Head of caudate nucleus (tissue), 42 donors: ENCODE measurements at places on chromosomes 1 and 21.

DNA sequence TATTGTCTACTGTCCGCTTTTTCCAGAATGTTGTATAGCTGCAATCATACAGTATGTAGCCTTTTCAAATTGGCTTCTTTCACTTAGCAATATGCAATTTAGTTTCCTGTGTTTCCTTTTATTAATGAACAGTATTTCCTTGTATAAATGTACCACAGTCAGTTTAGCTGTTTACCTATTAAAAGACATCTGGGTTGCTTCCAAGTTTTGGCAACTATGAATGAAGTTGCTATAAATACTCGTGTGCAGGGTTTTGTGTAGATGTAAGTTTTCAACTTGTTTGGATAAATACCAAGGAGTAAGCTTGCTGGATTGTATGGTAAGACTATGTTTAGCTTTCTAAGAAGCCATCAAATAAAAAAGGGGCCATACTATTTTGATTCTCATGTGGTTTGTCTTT is 24.4 kb upstream of the KCNJ6 start:
- no peak for DNase-seq

DNA sequence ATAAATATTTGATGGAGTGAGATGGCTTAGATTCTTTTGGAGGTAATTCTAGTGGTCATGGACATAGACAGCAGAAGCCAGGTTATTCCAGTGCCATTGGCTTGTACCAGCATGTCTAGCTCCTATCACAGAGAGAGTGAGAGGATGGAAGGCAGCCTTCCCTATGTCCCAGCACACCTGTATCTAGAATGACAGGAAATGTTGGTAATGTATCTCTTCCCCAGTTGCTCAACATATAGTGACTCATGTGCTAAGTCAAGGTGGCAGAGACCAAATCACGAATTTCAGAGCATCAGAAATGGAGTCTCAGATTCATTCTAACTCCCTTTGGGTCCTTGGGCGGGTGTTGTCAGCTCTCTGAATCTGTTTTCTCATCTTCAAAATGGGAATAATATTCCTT is 28.4 kb downstream of the METTL13 start:
- DNase-seq, result no peak

GRCh38 chr1:22710701-22711049 is at the start of gene EPHB2:
TSS of gene EPHB2 (plus strand) at chr1:22710839. CDS start at chr1:22710983, 144 bp downstream.
- peak; percentile 70 for DNase-seq

- DNase-seq, result no peak
Observed at GRCh38 chr21:46661642-46662366, 26.3 kb downstream of the PRMT2 start.

GRCh38 chr1:182720463-182720862 is 36.1 kb upstream of the RGS8 start:
- no peak for DNase-seq

GRCh38 chr1:69738458-69739250 is 170.9 kb downstream of the LRRC7 start:
- no peak for DNase-seq

DNA sequence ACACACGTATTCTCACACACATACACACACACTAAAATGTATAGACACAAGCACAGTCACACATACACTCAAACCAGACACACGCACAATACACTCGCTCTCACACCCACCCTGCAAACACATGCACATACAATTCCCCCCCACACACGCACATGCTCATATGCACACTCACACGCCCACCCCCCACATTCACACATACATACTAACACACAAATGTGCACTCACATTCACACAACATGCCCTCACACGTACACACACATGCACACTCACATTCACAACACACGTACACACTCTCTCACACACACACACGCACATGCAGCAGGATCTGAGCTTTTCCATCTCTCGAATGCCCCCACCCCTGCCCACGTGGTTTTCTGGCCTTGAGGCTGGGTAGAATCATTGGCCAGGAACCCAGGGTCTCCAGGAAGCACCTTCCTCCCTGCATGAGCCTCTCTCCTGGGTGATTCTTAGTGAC is 589.7 kb downstream of the PTPRU start:
- no peak for DNase-seq

DNA sequence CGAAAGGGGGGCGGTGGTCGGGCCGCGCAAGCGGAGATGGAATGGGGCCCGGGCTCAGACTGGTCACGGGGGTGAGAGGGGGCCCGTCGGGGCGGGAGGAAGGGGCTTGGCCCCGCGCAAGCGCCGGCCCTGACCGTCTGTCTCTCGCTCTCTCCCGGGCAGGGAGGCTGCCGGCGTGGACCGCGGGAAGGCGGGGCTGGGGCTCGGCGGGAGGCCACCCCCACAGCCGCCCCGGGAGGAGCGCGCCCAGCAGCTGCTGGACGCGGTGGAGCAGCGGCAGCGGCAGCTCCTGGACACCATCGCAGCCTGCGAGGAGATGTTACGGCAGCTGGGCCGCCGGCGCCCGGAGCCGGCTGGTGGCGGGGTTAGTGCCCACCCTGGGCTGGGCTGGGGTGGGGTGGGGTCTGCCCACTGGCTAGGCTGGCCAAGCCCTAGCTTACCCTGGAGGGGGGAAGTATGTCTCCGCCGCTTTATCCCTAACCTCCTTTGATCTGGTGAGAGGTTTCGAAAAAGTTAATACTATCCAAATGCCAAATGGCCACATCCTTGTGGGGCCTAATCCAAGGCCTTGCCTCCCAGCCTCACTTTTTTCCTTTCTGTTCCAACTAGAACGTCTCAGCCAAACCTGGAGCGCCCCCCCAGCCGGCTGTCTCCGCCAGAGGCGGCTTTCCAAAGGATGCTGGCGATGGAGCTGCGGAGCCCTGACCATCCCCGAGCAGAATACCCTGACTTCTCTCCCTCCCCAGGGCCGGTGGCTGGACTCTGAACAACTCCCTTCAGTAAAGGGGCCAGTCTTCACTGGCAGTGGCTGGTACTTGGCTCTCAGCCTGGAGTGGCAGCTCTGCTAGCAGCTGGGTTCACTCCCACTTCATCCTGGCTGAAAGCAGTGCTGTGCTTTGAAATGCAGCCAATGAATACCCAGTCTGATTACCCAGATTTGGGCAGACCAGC is 636 bp upstream of the YRDC start:
- DNase-seq, result peak; percentile 88

- DNase-seq, result no peak
Observed at GRCh38 chr21:35748678-35749314, 311.5 kb downstream of the SETD4 start.

GRCh38 chr1:148318904-148319242 is 164.2 kb downstream of the PPIAL4G start:
- DNase-seq, result no peak

DNA sequence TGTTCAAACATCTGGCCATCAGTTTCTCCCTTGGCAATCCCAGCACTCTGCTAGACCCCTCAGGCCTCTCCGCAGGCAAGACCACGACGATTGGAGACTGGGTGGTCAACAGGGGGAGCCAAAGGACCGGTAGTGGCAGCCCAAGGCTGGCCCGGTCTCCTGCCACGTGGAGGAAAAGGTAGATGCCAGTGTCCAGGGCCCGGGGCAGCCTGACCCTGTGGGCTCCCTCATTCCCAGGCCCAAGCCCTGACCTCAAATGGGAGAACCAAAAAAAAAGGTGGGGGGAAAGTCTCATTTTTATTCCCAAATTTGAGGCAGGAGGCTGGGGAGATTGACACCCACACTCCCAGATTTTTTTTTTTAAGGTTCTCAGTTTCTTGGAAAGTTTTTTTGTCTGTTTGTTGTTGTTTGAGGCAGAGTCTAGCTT is 24.8 kb downstream of the S100A6 start:
- DNase-seq, result peak; percentile 76

GRCh38 chr1:99218999-99219398 is 45.3 kb upstream of the PLPPR4 start:
- DNase-seq, result no peak

GRCh38 chr1:70874063-70874462 is 173.6 kb downstream of the PTGER3 start:
- DNase-seq, result no peak

- DNase-seq, result no peak
Observed at GRCh38 chr1:179012038-179012437, 13.7 kb upstream of the FAM20B start.

DNA sequence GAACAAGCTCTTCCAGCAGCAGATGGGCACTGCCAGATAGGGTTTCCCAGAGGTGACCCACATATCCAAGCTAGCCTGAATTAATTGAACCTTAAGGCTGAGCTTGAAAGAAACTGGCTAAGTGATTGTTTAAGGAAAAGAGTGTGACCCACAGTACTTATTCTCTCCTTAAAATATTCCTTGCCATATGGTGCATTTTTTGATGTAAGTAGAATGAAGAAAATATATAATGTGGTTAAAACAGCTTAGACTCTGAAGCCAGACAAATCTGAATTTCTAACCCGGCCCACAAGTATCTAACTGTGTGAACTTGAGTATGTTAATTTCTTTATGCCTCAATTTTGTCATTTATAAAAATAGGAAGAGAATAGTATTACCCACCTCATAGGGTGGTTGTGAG is 4.9 kb downstream of the PPP1R8 start:
- DNase-seq, result no peak

DNA sequence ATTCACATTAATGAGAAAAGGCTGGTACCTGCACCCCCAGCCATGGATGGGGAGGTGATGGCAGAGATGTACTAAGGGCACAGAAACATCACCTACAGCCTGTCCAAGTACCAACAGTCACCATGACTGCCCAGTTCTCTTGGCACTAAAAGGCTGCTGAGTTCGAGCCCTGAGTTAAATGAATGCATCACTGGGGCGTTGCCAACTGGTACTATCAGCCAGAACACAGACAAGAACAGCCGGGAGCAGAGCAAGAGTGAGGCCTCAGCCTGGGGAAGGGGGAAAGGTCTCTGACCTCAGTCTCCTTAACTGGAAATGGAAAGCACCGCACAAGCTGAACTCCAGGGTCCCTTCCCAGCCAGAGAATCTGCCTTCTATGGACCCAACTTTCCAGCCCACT is 60.5 kb downstream of the GLIS1 start:
- no peak for DNase-seq

- DNase-seq, result no peak
Observed at GRCh38 chr21:36422279-36423098, 37.3 kb downstream of the CHAF1B start.

DNA sequence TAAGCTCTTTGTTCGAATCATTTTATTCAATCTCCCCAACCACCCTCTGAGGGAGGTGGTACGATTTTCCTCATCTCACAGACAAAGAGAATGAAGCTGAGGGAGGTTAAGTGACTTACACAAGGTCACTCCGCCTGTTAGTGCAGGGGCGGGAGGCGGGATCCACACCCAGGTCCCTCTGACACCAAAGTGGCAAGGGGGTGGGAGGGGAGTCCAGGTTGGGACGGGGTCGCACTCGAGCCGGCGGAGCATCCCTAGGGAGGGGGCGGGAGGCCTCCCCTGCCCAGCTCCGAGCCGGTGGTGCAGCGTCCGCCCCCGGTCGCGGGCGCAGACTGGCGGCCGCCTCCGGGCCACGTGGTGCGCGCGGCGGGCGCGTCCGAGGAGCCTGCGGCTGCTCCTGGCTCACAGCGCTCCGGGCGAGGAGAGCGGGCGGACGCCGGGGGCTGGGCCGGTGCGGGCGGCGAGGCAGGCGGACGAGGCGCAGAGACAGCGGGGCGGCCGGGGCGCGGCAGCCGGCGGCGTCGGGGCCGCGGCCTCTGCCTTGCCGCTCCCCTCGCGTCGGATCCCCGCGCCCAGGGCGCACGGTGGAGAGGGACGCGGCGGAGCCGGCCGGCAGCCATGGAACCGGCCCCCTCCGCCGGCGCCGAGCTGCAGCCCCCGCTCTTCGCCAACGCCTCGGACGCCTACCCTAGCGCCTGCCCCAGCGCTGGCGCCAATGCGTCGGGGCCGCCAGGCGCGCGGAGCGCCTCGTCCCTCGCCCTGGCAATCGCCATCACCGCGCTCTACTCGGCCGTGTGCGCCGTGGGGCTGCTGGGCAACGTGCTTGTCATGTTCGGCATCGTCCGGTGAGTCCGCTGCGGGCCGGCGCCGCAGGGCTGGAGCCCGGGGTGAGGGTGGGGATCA is at the start of gene OPRD1:
Gene OPRD1 (plus strand): TSS at position 405 of the 903 bp plus-strand sequence. CDS start 214 bp downstream, at position 619.
- no peak for DNase-seq

DNA sequence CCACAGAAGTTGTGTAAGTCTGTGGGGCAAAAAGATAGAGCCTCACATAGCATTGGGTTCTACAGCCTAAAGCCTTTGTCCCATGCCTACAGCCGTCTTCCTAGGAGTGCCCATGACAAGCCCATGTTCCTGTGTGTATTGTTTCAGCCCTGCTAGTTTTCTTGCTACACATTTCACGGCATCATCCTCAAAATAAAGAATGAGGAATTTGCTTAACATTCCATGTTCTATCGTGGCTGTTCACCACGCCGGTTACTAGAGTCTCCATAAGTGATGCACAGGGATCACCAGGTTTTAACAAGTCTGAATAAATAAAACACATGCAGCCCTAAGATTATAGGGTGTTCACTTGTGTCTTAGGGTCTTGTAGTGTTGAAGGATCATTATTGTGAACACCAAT is 87.4 kb upstream of the NGF start:
- no peak for DNase-seq

- no peak for DNase-seq
Observed at GRCh38 chr1:196148367-196148970, 459.8 kb downstream of the KCNT2 start.

- DNase-seq, result peak; percentile 31
Observed at GRCh38 chr21:45363921-45364467, 41.0 kb upstream of the COL18A1 start.

DNA sequence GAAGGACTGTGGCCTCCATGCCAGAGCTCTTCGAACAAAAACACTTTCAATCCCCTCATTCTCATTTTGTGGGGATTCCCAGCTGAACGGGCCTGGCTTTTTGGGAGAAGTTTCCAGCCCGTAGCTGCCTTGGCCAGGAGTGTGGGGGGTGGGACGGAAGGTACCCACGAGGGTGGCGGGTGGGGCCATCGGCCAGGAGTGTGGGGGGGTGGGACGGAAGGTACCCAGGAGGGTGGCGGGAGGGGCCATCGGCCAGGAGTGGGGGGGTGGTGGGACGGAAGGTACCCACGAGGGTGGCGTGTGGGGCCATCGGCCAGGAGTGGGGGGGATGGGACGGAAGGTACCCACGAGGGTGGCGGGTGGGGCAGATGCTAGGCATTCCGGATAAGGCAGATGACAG is 71.7 kb upstream of the ZBTB18 start:
- DNase-seq, result no peak

GRCh38 chr1:33429332-33429731 is 1.6 kb downstream of the PHC2 start:
- no peak for DNase-seq

GRCh38 chr1:53644909-53645689 is 93.9 kb downstream of the GLIS1 start:
- no peak for DNase-seq

GRCh38 chr1:156114919-156115513 is 505 bp downstream of the LMNA start:
- no peak for DNase-seq

GRCh38 chr1:163191301-163191700 is 11.4 kb downstream of the RGS5 start:
- DNase-seq, result no peak

- DNase-seq, result no peak
Observed at GRCh38 chr1:223748405-223748772, 36.0 kb downstream of the CAPN2 start.

GRCh38 chr1:3811595-3811911 is 15.3 kb upstream of the LRRC47 start:
- DNase-seq, result no peak

DNA sequence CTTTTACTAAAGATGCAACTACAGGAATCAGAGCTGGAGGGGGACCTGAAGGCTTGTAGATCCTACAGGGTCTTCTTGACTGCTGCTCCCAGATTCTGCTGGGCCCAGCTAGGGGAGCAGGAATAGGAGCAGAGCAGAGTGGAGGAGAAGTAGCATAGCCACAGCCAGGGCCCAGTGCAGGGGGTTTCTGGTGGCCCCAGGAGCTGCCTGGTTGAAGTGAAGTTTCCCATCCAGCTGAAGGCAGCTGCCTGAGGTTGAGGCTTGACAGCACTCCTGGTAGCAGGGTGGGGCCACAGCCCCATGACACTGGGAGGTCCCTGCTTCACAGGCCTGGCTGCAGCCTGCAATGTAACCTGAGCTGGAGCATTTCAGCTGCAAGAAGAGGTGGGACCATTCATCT is 2.0 kb upstream of the INPP5B start:
- no peak for DNase-seq
